Stimulated activated CD8-positive, alpha-beta memory T cell treated with anti-CD3 and anti-CD28 coated beads, Interleukin-12 subunit alpha, Interleukin-12 subunit beta, amount 100 ng/mL, for 1 hour (primary cell): ENCODE measurements at places on chromosomes 7 and 10.
A peak's percentile ranks its signal among the peaks of the same experiment; 100 is the strongest.

DNA sequence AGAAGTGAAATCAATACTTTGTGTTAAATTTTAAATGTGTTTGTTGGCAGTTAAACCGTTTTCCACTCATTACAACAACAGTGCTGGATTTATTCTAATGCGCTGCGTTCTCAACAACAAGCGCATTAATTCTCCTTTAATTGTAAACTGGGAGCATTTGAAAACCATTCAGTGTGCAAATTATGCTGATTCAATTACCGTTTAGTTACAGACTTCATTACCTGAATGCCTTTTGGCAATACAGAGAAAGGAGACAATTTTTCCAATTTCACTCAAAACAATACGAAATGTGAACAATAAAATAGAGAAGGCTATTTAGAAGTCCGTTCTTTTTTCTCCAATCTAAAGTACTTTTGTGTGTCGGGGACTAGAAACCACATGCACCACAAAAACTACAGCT lies 4.2 kb downstream of the NXPH1 start:
- no peak for DNase-seq

GRCh38 chr10:132326344-132326889 lies 5.6 kb upstream of the LRRC27 start:
- no peak for DNase-seq

DNA sequence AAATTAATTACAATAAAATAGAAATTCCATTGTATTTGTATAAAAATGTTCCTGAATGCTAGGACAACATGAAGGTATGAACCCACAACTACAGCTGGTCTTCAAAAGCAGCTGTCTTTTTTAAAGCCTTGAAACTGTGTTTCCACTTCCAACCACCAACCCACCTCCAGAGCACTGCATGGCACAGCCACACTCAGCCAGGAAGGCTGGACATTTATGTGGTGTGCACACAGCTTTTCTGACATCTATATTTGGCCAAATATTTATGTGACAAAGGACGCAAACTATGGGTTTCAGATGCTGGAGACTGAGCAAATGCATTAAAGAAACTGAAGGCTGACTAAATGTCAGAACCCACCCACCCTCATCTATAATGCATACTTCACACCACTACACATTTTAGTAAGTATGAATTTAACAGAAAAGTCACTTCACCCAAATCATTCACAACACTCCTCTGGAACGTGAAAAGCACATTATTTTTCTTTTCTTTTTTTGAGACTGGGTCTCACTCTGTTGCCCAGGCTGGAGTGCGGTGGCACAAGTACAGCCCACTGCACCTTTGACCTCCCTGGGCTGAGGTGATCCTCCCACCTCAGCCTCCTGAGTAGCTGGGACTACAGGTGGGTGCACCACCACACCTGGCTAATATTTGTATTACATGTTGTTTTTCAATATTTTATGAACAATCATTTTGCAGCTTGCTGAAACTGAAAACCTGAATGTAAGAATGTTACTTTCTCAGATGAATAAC lies 27.9 kb upstream of the DAGLB start:
- DNase-seq: no peak

DNA sequence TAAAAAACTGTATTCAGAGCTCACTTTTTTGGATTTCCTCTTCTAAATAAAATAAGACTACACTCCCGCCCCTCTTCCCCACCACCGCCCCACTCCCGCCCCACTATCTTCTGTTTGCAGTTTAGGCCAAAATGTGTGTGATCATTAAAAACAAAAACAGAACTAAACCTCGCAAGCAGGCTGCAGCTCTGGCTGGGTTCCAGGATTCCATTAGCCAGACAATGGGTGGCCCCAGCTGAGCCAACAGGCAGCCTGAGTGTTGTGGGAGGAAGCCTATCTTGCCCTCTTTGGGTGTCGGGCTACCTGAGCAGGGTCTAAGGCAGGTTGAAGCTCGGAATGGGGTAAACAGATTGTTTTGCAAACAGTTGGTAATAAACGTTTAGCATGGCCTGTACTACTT lies 41.7 kb downstream of the ARL4A start:
- DNase-seq: no peak

GRCh38 chr10:77925410-77925794 lies 1.2 kb downstream of the DLG5 start:
- no peak for DNase-seq

- DNase-seq: no peak
Observed at GRCh38 chr10:30803892-30804322, 174.4 kb upstream of the LYZL2 start.

DNA sequence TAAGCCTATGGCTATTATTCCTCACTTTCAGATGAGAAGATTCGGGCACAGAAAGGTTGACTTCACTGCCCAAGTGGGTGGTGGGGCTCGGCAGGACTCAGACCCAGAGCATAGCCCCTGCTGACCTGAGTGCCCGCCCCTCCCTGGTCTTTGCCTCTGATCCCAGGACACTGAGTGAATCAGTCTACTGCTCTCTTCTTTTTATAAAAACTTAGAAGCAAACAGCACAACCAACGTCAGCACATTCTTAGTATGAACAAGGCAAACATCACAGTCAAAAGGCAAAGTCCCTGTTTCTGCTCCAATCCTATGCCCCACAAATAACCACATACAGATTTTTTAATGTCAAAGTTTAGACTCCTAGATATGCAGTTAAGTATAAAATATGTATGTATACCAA lies 237.8 kb downstream of the ZMYND11 start:
- no peak for DNase-seq

GRCh38 chr7:92826258-92826938 lies 10.0 kb downstream of the CDK6 start:
- no peak for DNase-seq

GRCh38 chr10:12594448-12594944 lies 245.1 kb downstream of the CAMK1D start:
- no peak for DNase-seq

- peak; percentile 76 for DNase-seq
Observed at GRCh38 chr10:102399217-102400021, 3.9 kb downstream of the NFKB2 start.

DNA sequence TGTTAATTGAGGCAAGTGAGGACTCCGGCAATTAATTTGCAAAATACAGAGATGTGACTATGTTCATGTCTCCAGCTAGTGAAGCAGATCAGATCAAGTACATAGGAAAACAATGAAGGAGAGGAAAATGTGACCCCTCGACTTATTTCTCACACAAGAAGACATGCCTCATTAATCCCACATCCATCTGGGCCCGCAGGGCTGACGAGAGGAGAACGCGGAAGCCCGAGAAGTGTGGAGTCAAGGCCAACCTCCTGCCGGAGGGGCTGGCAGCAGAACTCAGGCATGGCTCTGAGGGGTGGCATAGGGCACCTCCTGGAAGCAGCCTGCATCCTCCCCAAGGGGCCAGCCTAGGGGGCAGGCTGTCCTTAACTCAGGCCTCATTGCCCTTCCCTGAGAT lies 54.4 kb downstream of the ZNF503 start:
- no peak for DNase-seq

GRCh38 chr7:116222501-116222900 lies 12.2 kb downstream of the TES start:
- no peak for DNase-seq

DNA sequence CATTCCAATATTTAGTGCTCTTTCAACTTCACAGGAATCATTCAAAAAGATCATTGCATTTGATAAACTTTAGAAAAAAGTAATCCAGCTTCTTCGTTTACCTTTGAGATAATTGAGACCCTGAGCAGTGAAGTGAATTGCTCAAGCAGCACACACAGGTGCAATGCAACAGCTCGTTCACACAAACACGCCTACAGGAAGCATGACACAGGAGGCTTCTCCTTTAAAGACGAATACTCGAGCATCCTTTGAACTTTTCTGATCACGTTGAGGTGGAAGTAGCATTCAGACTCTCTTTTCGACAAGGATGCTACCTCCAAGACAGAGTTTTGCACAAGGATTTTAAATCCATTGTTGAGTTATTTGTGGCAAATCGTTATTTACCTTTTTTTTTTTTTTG lies 18.0 kb upstream of the RSU1 start:
- DNase-seq: no peak

- DNase-seq: no peak
Observed at GRCh38 chr10:60974463-60975149, 30.6 kb upstream of the RHOBTB1 start.

- no peak for DNase-seq
Observed at GRCh38 chr7:534075-534474, 14.4 kb upstream of the PDGFA start.

- no peak for DNase-seq
Observed at GRCh38 chr7:2734084-2734686, 46.2 kb downstream of the AMZ1 start.

DNA sequence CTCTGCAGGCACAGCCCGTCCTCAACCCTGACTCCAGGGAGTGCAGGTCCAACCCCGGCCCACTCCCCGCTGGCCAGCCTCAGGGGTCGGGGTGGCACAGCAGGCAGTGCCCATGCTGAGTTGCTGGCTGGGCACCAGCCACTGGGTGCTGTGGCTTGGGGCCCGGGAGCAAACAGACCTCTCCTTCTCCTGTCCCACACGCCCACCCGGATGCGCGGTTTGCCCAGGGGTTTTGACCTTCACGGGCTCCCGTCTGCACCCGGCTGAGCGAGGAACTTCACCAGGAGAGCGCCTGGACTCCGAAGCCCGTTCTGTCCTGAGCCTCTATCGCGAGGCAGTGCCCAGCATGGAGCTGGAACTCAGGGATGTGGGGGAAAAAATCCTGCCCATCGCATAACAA lies 2.6 kb upstream of the GRIFIN start:
- DNase-seq: no peak

DNA sequence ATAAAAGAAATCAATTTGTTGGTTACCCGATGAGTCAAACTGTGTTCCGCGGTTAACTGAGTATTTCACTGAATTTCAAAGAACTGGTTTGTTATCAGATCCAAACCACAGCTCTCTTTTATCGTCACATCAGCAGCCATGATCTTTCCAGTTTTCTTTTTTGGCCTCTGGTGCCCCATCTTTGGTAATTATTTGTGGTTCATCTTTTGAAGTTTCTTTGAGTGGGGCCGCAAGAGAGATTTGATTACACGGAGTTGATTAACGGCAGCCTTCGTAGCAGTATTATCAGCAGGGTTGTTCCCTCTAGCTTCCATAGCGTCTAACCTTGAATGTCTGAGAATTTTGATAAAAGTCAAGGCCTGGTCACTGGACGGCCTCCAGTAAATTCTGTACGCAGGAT lies 154.9 kb upstream of the TNRC18 start:
- no peak for DNase-seq

DNA sequence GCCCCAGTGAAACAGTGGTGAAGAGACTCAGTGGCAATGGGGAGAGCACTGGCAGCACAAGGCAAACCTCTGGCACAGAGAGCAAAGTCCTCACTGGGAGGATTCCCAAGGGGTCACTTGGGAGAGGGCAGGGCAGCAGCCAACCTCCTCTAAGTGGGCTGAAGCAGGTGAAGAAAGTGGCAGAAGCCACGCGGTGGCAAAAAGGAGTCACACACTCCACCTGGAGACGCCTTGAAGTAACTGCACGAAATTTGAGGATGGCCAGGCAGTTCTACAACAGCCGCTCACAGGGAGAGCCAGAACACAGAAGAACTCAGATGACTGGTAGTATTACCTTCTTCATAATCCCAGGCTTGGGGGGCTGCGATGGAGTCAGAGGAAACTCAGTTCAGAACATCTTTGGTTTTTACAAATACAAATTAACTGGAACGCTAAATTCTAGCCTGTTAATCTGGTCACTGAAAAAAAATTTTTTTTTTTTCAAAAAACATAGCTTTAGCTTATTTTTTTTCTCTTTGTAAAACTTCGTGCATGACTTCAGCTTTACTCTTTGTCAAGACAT lies 574 bp upstream of the IL6 start:
- peak; percentile 9 for DNase-seq

DNA sequence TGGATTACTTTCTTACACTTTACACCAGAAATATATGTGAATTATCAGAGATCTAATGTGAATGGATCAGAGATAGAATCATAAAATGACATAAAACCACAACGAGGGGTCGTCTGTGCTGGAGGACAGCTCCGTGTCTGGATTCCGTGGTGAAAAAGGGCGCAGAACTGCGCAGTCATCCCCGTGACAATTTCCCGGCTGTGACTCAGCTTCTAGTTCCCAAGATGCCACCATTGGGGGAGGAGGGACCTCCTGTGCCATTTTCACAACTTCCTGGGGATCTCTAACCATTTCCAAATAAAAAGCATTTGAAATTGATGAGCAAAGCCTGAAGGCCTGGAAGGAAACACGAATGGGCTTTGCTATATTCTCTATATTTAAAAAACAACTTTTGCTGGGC lies 72.1 kb downstream of the PDGFA start:
- DNase-seq: no peak

GRCh38 chr7:24980534-24981170 lies 674 bp upstream of the OSBPL3 start:
- DNase-seq: no peak

DNA sequence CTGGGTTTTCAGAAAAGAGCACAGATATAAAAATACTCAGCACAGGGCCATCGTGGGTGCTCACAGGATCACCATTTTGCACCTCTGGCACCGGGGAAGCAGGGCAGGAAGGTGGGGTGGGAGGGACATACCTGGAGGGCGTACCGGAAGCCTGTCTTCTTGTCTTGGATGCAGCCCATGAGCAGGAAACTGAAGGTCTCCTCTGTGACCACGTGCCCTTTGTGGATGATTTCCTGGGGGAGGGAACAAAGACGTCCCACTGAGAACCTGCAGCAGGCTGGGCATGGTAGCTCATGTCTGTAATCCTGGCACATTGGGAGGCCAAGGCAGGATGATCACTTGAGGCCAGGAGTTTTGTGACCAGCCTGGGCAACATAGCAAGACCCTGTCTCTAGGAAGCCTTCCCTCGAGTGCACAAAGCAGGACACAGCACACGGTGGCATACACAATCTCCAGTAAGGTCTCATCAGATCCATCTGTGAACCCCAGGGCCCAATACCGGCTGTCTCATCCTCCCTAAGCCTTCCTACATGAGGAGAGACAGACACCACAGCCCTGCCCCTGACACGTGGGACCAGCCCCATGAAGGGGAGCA lies 9.5 kb downstream of the PTCD1 start:
- DNase-seq: no peak

DNA sequence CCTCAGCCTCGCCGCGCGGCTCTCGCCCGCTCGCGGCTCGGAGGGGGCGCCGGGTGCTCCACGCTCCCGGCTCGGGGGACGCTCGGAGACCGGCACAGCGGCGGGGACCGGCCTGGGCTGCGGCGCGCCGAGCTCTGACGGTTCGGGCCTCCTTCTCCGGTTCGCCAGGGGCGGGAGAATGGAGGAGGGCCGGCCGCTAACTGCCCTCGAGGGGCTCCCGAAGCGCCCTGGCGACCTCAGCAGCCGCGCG lies 232 bp upstream of the GRID1 start:
- no peak for DNase-seq
